ENCODE measurements at places on chromosomes 12 and 14. TPM values are rescaled to one million over a fixed set of nuclear protein-coding genes. Genes with fewer than 3 reads are reported as not detected.

CLEC4C gene
- total RNA-seq = not detected

AQP6 gene
- 0.16 TPM for total RNA-seq

DNA sequence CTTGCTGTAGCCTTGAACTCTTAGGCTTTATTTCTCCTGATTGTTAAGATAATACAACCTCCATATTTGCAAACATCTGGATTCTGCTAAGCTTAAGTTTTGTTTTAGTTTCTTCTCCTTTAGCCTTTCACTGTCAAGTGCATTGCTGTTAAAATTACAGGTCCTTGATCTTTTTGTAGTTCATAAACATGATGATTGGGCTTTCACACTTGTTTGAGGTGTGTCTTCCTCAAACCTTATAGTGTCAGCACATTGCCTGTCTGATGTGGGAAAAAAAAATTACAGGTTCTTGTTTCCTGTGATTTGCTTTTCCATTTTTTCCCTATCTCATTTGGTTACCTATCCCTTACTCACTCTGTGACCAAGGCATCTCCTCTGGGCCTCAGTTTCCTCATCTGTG, 59.2 kb downstream of the BICDL1 start:
- DNase-seq = no peak

DNA sequence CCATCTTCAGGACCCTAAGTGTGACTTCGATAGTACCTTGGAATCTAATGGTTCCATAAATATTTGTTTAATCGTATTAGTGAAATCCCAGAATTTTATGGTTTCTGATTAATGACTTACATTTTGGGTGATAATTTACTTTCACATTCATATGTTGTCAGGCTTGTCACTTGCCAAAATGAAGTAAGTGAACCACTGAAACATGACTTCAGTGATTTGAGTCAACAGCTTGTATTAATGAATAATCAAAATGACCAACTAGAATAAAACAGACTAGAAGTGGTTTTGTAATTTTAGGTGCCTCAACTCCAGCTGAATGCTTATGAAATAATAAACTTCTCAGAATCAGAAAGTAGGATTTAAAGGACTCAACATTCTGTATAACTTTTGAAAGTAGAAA, 517.1 kb downstream of the PRKD1 start:
- no peak for DNase-seq

ABHD4 gene
- total RNA-seq = 22.1 TPM

STON2 gene
- 24.6 TPM for total RNA-seq

SERPINA1 gene
- 7.5 TPM for total RNA-seq

DNA sequence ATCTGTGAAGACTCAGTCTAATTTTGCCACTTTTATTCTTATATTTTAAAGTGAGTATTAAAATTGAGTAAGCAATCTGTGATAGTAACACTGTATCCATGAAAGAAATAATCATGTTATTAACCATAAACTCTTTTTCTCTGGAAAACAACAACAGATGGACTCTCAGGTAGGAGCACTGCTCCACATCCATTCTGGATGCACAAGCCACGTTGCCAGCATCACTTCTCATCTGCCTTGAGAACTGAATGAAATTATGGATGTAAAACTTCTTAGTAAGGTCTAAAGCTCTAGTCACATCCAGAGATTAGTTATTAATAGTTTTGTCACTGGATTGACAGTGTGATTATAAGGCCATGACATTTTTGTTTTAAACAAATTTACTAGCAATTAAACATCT, 489.1 kb upstream of the SYT1 start:
- DNase-seq = no peak

Measured in breast epithelium (tissue), 4 donors.